ENCODE measurements at places on chromosomes 6 and 20.

DNA sequence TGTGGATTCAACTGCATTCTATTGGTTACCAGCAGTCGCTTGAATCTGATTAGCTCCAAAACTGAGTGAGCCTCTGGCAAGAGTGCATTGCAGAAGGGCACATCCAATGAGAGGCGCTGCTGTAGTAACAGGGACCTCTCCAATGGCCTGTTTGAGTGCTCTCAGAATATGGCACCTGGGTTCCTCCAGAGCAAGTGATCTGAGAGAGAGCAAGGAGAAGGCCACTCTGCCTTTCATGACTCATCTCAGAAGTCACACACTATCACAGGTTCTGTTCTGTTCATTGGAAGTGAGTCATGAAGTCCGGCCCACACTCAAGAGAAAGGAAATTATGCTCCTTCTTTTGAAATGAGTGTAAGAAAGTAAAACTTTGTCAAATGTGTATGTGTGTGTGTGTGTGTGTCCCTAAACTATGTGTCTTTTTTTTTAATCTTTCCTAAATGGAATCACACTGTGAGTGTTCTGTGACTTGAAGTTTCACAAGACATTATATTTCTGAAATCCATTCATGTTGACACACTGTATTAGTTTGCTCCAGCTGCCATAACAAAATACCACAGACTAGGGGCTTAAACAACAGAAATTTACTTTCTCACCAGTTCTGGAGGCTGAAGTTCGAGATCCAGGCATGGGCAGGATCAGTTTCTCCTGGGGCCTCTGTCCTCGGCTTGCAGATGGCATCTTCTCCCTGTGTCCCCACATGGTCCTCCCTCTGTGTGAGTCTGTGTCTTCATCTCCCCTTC is 138.3 kb upstream of the CDYL start:
- no peak for DNase-seq

DNA sequence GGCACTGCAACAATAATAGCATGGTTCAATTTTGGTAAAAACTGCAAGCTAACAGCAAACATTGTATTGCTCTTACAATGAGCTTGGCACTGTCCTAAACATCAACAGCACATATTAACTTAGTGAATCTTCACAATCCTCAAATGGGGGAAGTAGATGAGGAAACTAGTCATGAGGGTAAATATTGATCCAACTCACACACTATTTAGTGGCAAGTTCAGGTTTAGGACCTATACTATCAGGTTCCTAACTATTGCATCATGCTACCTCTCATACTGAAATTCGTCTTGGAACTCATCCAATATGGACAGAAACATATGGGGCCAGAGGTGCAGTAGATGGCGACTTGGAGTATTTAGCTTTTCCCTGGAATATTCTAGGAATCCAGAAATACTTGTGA is 34.2 kb downstream of the FKBP1C start:
- no peak for DNase-seq

DNA sequence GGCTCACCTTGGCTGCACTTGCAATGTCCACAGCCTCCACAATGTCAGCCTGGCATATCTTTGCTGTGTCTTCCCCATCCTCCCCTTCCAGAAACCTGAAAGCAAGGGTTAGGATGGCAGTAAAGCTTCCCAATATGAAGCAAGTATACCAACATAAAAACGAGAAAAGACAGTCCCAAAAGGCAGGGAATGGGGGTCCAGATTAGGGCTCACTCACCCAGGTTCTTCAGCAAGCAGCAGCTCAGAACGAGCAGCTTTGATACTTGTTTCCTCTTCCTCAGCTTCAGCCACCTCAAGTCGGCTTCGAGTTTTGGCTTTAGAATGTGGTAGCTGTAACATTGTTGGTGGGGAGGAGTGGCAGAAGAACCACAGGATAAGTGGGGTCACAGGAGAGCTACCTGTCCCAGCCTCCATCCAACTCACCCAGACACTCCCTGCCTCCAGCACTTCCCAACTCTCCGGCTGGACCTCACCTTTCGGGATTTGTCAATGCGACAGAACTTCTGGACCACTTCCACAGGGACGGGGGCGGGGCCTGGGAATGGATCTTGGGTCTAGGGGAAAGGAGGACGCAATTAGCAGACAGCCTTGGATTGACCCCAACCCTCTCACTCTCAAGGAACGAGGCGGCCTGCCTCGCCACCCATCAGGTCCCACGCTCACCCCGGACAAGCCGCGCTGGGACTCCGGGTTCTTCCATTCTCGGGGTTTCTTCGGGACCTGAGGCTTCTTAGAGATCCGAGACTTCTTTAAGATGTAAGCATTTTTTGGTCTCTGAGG is 708 bp downstream of the WDR46 start:
- DNase-seq = no peak

DNA sequence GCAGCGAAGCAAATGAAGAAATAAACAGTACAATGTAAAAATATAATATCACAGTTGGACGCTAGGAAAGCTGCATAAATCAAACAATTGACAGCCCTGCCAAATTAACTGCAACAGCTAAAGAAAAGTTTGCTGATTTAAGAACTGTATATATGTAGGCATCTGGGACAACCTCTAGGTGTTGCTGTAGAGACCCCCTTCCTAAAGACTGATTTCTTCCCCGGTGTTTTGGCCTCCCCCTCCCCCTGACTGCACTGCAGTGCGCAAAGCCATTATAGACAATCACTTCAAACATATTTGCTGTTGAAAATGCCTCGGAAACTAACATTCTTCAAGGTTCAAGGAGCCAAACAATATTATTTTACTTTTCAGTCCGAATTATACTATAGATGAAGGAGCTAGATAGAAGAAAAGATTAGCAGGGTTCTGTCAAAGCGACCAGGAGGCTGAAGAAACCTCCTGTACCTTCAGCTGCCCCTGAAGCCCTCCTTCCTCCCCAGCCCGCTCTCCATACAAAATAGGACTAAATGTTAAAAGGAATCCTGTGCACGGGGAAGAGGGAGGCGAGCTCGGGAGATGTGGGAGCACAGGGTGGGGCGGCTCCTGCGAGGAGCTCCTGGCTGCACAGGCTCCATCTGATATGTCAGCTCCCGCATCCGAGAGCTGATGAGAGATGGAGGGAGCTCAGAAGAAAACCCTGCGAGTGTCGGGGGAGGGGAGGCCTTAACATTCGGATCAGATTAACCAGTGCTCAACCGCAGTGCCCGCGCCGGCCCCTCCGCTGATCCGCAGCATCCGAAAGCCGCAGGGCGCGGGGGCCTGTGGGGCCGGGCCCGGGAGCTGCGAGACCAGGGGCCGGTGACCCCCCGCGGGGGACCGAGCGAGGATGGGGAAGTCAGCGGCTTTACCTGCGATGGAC is 822 bp downstream of the ELOVL4 start:
- peak; percentile 36 for DNase-seq

- no peak for DNase-seq
These were observed 82.8 kb downstream of the ZMYND8 start for GRCh38 chr20:47273591-47274235.

DNA sequence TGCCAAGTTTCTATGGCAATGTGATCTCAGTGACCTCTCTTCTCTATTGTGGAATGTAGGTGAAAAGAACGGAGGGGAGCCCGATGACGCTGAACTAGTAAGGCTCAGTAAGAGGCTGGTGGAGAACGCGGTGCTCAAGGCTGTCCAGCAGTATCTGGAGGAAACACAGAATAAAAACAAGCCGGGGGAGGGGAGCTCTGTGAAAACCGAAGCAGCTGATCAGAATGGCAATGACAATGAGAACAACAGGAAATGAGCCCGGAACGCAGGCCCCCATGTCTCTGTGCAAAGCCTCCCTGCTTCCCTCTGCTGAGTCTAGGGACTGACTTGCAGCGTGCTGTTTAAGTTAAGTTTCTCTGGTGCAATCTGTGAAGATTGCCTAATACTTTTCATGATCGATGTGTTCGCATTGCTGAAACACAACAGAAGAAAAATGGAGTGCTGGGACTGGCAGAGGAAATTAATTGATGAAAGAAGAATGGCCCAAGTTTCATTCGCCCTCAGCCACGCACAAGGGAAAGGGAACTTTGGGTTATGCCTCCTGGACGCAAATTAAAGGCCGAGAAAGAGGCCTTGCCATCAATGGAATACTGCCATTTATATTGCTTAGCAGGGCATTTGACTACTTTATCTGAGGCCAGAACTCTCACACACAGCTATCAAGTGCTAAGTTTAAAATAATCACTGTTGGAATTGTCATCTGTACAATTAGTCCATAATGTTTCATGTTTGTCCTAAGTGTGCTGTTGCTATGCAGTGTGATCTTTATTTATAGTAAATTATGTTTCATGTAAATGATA is 146.4 kb downstream of the AKAP7 start:
- no peak for DNase-seq

- DNase-seq = no peak
These were observed 10.8 kb upstream of the LY86 start for GRCh38 chr6:6577735-6578134.

- no peak for DNase-seq
These were observed 256.5 kb upstream of the NT5E start for GRCh38 chr6:85193339-85193738.

DNA sequence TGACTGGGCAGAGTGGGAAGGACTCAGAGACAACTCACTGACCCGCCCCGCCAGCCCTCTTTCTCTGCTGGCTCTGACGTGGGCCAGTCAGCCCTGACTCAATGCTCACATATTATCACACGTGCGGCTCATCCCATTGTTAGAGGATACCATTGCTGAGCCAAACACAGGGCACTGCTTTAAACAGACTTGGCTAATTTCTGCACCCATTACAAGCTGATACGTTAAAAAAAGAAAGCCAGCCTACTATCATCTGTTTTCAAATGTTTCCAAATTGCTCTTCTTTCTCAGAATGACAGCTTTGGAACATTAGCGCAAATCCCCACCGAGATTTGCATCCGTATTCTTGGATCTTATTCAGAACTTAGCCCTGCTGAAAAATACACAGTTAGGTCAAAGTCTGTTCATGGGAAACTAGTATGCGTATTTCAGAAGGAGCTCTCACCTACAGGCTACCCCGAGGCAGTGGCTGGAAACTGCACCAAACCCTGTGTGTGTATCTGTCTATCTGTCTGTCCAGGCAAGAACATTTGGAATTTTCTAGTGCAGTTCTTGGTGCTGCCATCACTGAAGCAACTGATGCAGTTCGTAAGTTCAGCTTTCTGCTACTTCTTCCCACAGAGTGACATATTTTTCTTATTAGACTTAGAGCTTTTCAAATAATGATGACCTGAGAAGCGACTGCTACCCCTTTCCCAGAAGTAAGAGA is 32.8 kb downstream of the RAMACL start:
- no peak for DNase-seq

- no peak for DNase-seq
These were observed 16.8 kb downstream of the LINC00237 start for GRCh38 chr20:21089391-21089790.

GRCh38 chr6:142685852-142686506 is 259.0 kb downstream of the HIVEP2 start:
- no peak for DNase-seq

DNA sequence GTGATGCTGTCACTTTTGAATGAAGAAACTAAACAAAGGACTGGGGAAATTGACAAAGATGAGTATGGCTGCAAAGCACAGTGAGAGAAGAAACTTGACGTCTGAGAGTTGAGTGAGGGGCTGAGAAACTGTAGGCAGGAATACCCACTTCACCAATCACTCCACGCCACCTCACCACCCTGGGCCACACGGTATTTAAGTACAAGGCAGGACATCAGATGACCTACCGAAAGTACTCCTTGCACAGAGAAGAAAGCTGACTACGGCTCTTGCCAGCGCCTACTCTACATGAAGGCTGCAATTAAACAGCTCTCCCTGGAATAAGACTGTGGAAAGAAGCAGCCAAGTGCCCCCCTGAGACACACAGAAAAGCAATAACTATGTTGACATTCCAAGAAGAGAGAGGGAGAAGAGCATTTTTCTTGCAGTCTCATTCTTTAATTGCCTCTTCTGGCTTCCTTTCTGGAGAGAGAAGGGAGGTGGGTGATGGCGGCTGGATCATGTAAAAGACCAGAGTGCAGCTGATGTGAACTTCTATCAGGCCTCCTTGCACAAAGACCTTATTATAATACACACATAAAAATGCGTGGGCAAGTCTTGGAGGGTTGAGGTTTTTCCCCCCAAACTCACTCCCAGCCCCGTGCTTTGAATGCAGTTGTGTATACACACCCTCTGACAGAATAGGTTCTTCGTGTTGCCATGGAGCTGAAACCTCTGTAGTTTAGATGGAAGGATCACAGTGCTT is 44.6 kb downstream of the HIVEP2 start:
- DNase-seq = no peak

DNA sequence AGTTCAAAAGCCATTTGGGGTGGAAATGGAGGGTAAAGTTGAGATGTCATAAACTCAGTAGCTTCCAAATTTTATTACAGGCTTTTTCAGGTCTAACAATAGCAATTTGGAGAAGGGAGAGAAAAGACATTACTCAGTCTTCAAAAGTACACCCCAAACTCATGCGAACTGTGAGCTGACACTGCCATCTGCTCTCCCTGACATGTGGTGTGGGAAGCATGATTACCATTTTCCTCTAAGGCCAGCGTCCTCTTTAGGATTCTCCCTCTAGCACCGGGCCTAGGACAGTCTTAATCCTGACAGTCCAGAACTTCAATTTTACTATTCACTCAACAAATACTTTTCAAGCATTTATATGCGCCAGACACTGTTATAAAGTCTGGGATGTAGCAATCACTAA is 536.0 kb upstream of the JARID2 start:
- peak; percentile 14 for DNase-seq

- no peak for DNase-seq
These were observed 91.6 kb downstream of the RAMACL start for GRCh38 chr6:166494757-166495486.

DNA sequence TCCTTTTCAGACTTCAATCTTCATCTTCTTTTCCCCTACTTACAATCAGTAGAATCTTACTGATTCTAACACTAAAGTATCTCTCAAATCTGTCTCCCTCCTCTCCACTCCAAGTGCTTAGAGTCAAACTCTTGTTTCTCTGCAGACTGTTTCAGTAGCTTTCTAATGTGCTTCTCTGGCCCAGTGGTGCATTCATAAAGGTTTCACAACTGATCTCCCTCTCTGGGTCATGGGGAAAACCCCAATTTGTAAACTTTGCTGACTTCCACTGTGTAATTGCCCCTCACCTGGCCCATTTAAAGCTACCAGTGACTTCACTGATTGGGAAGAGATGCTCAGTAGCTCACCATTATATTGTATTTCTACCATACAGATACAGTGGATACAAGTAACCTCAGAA is 183.6 kb downstream of the FAXC start:
- DNase-seq = no peak

DNA sequence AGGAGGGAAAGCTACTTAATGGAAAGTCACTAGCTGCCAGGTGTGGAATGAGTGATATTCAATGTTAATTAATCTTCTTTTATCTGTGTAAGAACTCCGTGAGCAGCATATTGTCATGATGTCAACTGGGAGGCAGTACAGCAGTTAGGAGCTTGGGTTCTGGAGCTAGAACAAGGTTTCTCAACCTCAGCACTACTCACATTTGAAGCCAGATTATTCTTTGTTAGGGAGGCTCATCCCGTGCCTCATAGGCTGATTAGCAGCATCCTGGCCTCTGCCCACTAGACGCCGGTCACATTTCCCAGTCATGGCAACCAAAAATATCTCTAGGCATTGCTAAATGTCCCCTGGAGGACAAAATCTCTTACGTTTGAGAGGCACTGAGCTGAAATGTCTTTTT is 41.2 kb downstream of the BCAS1 start:
- DNase-seq = no peak

- no peak for DNase-seq
These were observed 199.8 kb downstream of the SMOC2 start for GRCh38 chr6:168640768-168641167.

GRCh38 chr6:21522797-21523456 is 70.6 kb upstream of the SOX4 start:
- no peak for DNase-seq
